ENCODE measurements at places on chromosomes 11 and 22.

GRCh38 chr22:45552580-45553350, 50.1 kb downstream of the FBLN1 start:
- DNase-seq = no peak

DNA sequence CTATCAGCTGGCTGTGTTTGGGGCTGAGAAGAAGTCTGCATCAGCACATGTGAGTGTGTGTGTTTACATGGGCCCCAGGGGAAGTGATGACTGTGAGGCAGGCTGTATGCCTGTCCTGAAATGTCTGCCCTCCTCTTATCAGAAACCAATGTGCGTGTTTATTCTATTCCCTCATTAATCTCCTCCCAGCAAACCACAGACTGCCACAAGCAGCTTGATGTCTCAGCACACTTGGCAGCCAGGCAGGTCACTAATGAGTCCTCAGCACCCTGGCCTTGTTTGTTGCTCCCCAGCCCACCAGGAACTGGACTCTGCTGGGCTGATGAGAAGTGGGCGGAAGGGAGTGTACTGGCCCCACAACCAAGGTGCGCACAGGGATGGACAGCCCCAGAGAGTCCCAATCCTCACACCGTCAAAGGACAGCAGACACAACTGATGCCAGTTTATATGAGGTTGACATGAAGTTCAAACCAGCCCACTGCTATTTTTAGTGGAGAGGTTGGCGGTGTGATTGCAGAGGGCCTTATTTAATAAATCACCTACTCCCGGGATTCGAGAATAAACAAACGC, 225.8 kb downstream of the ETS1 start:
- no peak for DNase-seq

DNA sequence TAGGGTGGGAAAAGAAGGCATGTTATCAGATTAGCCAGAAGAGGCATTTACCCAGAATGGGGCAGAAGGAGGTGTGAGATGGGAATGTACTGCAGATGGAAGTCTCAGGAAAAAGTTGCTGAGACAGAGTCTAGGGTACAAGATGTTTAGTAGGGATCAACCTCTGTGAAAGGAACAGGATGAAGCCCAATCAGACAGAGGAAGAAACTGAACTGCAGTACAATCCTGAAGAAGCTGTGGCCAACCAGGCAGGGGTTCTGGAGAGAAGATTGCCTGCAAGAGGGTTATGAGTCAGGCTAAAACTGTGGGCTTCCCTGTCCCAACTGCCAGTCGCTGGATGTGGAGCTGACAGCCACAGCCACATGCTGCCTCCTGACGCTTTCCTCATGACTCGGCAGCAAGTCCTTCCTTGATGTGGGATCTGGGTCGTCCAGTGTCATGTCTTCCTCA, 64.0 kb downstream of the CWC15 start:
- no peak for DNase-seq

- DNase-seq = no peak
Measured at GRCh38 chr11:103807806-103808205, 228.6 kb upstream of the DDI1 start.

- no peak for DNase-seq
Measured at GRCh38 chr11:117269856-117270255, 21.3 kb upstream of the BACE1-AS start.

- DNase-seq = no peak
Measured at GRCh38 chr11:92931746-92932422, 37.6 kb upstream of the MTNR1B start.

DNA sequence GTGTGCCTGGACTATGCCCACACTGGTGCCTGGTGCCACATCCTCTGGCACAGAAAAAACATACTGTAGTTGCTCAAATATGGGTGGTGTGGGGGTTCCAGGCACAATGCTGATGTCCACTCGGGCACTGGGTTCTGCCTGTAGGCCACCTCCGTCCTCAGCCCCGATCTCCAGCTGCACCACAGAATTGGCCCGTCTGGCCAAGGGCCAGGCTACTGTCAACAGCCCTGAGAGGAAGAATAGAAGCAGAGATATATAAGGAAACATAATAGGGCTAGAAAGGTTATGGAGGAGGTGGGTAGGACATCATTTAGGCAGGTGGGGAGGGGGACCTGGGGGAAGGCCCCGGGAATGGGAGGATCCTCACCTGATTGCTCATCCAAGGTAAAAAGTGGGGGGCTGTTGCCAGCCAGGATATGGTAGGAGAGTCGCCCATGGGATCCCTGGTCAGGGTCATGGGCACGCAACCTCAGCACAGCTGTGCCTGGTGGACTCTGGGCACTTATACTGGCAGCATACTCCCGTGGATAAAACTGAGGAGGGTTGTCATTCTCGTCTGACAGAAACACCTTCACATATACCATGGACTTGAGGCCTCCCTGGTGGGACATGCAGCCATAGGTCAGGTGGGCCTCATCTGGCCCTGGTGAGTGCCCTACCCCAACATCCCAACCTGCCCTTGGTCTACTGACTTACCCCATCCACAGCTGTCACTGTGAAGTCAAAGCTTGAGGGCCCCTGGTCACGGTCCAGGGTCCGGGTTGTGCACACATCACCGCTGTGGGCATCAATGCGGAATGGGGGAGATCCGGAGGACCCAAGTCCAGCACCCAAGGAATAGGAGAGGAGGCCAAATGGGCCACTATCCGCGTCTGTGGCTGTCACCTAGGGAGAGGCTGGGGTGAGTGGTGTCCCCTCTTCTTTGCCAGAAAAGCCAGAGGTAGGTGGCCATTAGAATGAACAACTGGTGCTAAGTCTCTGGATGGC, 14.5 kb upstream of the TPP1 start:
- DNase-seq = no peak

- no peak for DNase-seq
Measured at GRCh38 chr11:78406568-78407196, 10.9 kb downstream of the GAB2 start.

DNA sequence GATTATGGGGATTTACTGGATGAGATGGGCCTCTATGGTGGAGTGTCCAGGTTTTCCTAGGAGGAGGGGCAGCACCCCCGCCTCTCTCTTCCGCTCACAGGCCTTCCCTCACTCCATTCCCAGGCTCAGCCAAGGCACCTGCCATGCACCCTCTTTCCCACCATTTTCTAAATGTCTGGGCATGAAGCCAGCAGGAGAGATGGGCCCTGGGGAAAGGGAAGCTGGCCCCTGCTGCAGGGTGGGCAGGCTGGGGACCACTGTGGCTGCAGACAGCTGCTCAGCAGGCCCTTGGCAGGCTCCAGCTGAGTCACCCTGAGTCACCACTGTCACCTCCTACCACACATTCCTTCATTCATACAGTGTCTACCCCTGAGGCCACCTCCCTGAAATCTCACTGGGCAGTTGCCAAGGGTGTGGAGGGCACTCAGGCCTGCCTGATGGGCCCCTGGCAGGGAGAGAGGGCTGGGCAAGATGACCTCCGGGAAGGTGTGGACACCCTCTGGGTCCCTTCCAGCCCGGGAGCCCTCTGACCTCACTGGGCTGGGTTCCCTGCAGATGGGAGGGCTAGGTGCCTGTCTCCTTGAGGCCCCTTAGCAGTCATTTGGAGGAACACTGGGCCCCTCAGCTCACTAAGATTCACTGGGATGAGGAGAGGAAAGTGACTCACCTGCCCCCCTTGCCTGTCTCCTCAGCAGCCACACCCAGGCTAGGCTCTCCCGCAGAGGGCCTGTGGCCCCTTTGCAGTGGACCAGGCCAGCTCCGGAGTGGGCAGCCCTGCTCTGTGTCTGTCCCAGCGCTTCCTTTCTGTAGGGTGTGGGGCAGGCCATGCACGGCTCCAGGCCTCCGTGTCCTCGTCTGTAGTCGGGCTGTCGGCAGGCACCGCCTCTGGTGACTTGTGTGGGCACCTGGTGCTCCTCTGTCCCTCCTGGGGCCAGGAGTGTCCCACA, 7.8 kb downstream of the MYEOV start:
- no peak for DNase-seq

DNA sequence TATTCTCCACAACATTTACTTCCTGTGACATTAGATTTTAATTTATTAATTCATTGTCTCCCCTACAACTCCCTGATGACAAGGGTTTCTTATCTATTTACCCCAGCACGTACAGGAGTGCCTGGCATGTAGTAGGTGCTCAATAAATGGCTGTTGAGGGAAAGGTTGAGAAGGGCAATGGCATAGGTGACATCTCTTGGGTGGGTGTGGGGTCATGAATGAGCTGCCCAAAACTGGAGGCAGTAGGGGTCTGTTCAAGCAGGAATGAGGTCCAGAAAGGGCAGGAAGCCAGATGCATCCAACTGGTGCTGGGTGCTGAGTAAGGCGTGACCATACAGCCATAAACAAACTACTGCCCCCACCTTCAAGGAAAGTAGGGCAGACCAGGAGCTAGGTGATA, 2.8 kb downstream of the VWCE start:
- no peak for DNase-seq

DNA sequence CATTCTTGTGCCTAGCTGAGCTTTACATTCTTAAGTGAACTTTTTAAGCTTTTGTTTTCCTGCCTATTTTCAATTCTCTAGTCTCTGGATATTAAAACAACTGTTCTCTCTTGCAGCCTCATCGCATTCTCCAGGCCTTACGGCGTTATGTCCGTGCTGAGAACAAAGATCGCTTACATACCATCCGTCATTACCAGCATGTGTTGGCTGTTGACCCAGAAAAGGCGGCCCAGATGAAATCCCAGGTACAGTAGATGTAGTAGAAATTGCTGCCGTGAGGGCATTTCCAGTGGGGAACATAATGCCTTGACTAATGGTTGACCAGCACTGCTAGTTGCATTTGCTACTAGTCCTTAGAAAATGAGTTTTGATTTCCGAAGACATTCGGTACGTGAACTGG, 29.7 kb upstream of the ST14 start:
- DNase-seq = no peak

DNA sequence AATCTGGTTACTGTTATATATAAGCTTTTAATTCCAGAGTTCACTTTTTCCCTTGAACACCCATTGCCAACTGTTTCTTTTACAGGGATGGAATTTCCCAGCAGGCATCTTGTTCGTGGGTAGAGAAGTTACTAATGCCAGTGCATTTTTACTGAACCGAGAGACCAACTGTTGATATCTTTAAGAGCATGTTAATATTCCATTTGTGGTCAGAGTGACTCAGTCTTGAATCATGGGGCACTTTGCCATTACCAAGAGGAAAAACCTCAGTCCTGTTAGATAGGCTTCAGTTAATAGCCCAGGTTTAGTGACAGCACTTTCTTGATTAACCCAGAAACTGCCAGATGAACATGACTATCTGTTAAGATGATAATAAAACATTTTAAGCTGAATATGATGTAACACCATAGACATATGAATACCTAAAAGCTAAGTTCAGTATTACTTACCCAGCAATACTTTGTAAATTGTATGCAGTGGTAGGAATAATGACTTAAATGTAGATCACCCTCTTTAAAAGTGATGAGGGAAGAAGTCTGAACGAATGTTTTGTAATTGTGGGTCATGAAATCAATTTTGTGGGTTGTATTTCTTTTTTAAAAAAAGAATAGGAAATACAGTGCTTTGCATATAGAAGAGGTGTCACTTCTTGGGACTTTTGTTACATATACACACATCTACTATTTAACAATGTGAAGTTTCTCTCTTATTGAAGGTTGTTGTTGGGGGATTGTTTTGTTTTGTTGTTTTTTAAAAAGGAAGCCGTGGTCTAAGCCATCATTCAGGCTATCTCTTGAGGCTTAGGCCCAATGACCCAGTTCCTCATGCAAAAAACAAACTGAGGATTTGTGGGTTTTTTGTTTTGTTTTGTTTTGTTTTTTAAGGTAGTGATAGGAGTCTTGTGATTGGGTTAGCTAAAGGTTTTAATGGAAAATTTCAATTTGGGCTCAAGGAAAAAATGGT, 79.2 kb upstream of the GRIK4 start:
- no peak for DNase-seq

DNA sequence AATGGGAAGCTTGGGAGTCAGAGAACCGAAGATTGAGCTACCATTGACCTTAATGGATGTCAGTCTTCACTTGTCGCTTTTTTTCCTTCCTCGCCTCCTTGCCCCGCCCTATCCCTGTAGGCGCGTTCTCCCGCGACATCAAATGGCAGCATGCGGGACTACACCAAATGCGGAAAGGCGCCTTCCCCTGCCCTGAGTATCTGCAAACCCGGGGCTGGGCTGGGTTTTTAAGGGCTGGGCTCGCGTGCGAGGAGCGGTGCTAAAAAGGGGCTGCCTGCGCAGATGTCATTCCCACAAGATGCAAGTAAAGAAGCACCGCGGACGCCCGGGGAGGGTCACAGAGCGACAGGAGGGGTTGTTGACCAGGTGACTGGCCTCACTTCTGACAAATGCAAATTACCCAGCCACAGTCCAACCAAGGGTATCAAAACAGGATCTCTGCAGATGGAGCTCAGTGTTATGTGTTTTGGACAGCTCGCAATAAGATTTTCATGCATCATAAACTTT, 4.7 kb upstream of the FAM111B start:
- DNase-seq = no peak

GRCh38 chr11:132457445-132457844, 1074.9 kb downstream of the OPCML start:
- no peak for DNase-seq

- DNase-seq = no peak
Measured at GRCh38 chr11:72859126-72859525, 44.9 kb downstream of the ATG16L2 start.

DNA sequence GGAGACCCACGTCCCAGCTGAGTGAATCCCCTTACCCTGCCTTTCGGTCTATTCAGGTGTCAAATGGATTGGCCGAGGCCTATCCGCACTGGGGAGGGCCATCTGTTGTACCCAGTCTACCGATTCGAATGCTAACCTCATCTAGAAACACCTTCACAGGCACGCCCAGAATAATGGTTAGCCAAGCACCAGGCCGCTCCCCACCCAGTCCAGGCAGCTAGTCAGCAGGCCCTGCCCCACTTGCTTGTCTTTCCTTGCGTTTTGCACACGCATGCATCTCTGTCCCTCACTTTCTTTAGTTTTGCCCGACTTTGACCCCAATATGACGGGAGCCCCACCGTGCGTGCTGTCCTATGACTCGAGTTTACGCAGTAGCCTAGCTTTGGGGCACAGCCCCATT, 31.7 kb downstream of the PARVB start:
- no peak for DNase-seq

- DNase-seq = no peak
Measured at GRCh38 chr11:33268945-33269540, 11.9 kb downstream of the HIPK3 start.

- DNase-seq = no peak
Measured at GRCh38 chr11:7593481-7593880, 79.7 kb downstream of the PPFIBP2 start.

DNA sequence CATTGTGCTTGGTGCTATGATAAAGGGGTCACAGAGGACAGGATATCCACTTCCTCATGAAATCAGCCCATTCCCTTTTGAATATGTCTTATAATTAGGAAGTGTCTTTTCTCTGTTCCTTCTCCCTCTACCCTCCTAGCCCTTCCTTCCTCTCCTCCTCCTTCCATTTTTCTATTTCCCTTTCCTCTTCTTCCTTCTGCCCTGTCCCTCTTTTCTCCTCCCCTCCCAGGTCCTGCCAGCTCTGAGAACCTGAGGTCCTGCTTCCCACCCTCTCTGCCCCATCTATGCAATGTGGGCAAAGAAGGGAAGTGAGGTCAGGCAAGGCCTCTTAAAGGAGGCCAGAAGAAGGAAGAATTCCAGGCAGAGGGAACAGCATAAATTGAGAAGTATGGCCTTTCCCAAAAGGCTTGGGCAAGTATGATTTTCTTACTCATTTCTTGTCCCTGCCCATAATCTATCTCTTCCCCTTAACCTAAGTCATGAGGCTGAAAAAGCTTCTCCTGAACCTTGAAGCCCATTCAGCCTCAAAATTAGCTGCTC, 7.7 kb upstream of the UBASH3B start:
- no peak for DNase-seq

- DNase-seq = no peak
Measured at GRCh38 chr22:24706732-24707469, 67.6 kb downstream of the PIWIL3 start.

GRCh38 chr11:124896071-124896750, 1.5 kb downstream of the ROBO4 start:
- DNase-seq = no peak
